ENCODE measurements at places on chromosomes 1 and 21.

- no peak for DNase-seq
Measured at GRCh38 chr1:216178281-216178680, 245.0 kb downstream of the USH2A start.

GRCh38 chr1:84998642-84999280 is 1.8 kb upstream of the MCOLN2 start:
- no peak for DNase-seq

DNA sequence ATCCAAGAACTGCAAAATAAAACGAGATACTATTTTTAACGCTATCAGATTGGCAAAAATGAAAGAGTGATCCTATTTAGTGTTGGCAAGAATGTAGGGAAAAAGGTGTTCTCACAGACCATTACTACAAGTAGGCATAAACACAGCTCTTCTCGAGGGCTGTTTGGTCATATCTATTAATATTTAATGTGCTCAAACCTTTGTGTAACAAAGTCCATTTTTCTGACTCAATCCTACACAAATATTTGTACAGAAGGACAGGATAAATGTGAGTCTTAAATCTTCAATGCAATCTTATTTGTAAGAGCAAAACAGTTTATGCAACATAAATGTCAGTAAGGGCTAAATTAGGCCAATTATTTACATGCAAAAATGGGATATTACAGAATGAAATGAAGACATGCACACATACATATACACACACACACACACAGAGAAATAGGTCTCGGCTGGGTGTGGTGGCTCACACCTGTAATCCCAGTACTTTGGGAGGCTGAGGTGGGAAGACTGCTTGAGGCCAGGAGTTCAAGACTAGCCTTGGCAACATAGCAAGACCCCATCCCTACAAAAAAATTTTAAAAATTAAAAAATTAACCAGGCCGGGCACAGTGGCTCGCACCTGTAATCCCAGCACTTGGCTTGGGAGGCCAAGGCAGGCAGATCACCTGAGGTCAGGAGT is 17.7 kb downstream of the DHCR24 start:
- DNase-seq = no peak

GRCh38 chr1:4626560-4627319 is 27.7 kb upstream of the AJAP1 start:
- no peak for DNase-seq

GRCh38 chr1:244254467-244254866 is 197.2 kb downstream of the ADSS2 start:
- no peak for DNase-seq

DNA sequence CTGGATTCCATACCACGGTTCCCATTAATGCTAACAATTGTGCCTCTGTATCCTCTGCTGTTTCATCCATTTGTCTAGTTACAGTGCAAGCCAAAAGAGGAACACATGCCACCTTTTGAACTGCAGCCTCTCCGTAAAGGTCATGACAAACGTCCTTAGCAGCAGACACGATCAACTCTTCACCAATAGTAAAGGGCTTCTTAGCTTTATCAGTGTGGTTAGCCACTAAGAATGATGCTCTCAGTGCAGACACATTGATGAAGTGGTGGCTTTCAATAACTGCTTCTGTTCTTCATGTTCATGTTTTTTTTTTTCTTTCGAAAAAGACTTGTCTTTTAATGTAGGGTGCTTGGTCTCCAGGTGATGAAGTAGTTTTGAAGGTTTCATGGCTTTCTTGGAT is 14.3 kb downstream of the XPR1 start:
- no peak for DNase-seq

- peak; percentile 13 for DNase-seq
Measured at GRCh38 chr1:7755448-7755847, 15.6 kb upstream of the VAMP3 start.

DNA sequence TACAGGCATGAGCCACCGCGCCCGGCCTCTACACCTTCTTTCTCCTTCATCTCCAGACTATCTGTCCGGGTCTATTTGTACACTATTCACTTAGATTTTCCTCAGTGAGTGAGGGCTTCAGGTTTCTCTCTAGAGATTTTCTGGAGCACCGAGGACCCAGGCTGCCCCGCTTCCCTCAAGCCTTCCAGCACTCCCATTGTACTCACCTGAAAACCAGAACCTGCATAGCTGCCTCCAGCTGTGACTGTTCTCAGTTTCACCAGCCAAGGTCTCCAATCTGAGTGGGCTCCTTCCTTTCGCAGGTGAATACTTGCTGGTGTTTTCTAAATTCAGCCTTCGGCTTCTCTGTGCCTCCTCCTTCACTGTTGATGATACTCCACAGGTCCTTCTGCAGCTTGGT is 12.9 kb upstream of the DMAP1 start:
- DNase-seq = no peak
